ENCODE measurements at places on chromosomes 1 and 21.

DNA sequence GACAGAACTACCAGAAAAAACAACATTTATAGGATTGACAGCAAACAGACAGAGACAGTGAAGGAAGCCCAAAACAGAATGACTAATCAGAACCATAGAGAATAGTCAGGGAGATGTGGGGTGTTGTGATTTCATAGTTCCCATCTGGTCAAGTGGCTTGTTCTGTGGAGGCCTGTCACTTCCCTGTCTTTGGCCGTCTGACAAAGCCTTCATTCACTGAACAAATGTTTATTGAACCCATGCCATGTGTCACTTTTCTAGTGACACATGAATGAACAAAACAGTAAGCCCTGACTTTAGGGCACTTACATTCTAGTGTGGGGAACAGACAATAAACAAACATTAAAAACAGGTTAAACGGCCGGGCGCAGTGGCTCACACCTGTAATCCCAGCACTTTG is 3.2 kb upstream of the SRRM1 start:
- no peak for DNase-seq

DNA sequence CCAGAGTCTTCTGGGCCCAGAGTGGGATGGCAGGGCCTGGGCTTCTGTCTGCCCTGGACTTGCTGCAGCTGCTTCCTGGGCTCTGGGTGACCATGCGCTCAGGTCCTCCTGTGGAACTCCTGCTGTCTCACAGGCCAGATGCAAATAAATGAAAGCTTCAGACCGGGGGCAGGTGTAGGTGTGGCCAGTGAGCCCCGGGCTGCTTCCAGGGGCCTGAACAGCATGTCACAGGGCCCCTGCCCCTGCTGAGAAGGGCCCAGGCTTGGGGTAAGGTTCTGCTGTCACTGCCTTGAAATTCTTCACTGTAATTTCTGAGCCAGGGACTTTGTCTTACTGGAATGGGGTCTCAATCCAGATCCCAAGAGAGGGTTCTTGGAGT is 2.5 kb upstream of the PKNOX1 start:
- DNase-seq: no peak

DNA sequence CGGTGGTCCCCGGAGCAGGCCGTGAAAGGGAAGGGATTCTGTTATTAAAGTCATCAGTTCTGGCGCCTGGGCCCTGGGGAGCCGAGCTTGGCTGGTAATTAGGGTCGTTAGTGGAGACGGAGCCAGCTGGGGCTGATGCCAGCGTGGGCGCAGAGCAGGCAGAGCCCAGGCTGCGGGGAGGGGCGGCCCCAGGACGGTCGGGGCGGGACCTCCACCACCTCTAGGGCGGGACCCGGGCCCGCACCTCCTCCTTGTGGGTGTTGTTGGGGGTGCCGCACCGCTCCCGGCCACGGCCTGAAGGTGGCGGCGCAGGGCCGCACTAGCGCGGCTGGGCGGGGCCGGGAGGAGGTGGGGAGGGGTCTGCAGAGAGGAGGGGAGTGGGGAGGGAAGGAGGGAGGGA is 470.6 kb downstream of the PTPRU start:
- DNase-seq: no peak

DNA sequence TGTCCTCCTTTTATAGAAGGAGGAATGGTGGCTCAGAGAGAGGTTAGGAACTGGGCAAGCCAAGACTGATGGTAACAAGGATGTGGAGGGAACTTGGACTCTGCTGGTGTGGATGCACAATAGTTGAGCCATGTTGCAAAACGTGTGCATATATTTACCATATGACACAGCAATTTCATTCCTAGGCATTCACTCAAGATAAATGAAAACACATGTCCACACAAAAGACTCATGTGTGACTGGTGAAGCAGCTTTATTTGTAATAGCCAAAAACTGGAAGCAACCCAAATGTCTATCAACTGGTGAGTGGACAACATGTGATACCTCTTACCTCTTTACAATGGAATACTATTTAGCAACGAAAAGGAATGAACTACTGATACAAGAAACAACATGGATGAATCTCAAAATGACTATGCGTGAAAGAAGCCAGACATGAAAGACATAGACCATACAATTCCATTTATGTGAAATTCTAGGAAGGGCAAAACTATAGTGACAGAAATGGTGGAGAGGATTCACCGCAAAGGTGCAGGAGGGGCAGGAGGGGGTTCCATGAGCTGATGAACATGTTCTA is 36.2 kb downstream of the CAMK2N1 start:
- no peak for DNase-seq

DNA sequence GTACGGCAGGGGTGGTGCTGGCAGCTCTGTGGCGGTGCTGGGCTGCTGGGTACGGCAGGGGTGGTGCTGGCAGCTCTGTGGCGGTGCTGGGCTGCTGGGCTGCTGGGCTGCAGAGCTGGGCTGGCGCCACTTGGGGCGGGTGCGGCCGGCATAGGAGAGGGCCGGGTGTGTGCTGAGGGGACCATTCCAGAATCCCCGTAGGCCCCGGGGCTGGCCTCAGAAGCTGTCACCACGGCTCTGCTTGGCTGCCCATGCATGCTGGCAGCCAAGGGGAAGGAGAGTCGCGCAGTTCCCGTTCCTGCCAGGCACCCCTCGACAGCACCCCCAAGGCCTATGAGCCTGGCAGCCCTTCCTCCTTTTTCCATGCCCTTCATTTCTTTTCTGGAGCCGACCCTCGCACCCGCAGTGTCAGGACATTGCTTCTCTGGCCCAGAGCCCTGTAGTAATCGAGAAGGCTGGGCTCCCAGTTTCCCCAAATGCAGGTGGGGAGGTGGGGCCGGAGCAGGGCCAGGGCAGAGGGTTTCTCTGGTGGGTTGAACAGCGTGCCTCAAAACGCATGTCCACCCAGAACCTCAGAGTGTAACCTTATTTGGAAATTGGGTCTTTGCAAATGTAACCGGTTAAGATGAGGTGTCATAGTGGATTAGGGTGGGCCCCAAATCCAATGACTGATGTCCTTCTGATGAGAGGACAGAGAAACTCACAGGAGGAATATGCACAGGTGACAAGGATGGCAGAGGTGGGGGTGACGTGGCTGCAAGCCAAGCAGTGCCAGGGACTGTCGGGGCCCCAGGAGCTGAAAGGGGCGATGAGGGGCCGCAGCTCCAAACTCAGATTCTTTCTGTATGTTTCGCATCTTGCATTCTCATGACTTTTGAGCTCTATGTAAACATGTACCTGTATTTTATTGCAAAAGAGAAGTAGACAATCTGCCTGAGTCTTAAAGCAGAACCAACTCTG is 71.0 kb upstream of the ACTRT2 start:
- DNase-seq: no peak

DNA sequence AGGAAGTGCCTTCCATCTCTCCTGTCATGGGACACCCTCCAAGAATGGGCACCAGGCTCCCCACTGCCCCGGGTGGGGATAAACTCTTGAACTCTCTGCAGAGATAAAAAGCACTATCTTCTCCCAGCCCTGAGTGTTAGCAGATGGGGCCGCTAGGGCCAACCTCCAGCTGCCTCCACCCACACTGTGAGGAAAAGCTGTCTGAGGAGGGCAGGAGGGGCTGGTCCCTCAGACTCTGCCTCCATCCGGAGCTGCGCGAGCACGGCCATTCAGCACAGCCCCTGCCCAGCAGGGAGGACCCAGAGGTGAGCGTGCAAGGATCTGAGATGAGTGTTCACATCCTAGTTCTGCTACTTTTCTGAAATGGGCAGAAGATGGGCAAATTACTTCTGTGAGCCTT is 51.8 kb upstream of the TRABD2B start:
- no peak for DNase-seq

- no peak for DNase-seq
Measured at GRCh38 chr1:153431427-153431826, 15.1 kb downstream of the S100A7A start.

- no peak for DNase-seq
Measured at GRCh38 chr1:218779341-218780100, 394.2 kb upstream of the LYPLAL1 start.

DNA sequence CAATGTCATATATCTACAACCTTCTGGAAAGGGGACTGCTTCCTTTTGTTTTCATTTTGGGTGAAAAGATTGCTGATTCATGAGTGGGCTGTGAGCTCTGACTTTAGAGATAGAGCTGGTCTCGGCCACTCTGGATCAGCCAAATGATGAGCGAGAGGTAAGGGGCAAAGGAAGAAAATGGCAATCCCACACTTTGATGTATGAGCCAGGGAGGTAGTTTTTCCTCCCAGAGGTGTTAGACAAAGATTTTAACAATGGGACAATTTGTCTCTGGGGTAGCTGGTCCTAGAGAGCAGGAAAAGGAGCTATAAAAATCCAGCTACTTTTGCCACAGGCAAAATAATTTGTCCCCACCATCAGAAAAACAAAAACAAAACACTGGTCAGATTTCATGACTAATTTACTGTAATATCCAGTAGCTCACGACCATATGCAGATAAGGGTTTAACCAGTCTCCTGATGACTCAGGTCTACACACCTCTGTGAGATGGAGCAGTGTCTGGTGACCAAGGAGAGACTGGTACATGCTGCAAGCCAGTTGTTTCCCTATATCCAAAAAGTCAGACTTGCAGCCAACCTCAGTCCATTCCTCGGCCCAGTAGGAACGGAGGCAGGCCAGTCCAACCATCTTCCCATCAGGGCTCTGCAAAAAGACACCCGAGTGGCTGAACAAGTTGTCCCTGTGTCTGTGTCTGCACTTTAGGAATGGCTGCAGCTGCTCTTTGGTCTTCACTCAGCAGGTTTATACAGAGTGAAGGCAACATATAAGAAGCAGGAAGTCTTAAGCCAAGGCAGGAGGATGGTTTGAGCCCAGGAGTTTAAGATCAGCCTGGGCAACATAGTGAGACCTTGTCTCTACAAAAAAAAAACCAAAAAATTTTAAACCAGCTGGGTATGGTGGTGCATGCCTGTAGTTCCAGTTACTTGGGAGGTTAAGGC is 29.2 kb downstream of the DNASE2B start:
- DNase-seq: no peak

GRCh38 chr1:183609313-183609712 is 19.1 kb upstream of the NCF2 start:
- DNase-seq: no peak

GRCh38 chr1:53557830-53558738 is 98.9 kb downstream of the DMRTB1 start:
- no peak for DNase-seq

DNA sequence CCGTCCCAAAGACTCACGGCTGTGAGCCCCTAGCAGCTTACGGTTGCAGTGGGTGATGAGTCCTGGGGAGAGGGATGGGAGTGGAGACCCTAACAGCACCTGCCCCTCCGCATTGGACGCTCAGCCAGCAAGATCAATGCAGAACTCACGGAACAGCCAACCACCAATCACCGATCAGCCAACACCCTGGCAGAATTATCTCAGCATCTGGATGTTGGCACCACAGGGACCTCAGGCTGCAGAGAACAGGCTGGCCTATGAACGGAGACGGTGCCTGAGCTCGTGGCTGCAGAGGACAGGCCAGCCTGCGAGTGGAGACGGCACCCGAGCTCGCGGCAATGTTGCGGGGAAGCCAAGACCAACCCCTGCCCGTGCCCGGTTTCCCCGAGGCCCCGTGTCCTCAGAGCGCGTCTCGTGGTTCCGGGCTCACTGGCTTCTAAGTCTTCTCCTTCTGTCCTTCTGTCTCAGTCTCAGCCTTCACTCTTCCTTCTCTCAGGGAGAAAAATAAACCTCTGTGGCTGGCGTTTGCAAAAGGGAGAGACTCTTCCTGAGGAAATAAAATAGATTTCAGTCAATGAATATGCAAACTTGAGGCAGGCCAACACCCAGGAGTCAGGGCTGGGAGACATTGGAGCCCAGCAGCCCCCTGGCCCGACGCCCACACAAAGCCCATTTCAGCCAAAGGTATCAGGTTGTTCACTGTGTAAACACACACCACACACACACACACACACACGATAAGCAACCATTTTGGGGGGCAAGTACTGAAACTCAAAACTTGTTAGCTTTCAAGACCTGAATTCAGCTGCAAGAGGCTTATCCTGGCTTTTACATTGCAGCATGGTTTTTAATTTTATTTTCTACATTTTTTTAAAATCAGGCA is 67.8 kb downstream of the SIK1 start:
- DNase-seq: no peak

DNA sequence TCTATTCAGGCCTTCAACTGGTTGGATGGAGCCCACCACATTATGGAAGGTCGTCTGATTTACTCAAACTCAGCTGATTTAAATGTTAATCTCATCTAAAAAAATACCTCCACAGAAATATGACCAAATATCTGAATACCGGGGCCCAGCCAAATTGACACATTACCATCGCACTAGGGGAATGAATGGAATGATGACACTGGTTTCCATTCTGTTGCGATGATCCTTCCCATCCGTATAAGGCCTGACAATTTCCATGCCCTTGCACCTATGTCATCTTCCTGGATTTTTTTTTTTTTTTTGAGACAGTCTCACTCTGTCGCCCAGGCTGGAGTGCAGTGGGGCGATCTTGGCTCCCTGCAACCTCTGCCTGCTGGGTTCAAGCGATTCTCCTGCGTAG is 397.5 kb downstream of the KIF26B start:
- no peak for DNase-seq

- no peak for DNase-seq
Measured at GRCh38 chr1:1185101-1185765, 11.6 kb downstream of the TTLL10 start.

DNA sequence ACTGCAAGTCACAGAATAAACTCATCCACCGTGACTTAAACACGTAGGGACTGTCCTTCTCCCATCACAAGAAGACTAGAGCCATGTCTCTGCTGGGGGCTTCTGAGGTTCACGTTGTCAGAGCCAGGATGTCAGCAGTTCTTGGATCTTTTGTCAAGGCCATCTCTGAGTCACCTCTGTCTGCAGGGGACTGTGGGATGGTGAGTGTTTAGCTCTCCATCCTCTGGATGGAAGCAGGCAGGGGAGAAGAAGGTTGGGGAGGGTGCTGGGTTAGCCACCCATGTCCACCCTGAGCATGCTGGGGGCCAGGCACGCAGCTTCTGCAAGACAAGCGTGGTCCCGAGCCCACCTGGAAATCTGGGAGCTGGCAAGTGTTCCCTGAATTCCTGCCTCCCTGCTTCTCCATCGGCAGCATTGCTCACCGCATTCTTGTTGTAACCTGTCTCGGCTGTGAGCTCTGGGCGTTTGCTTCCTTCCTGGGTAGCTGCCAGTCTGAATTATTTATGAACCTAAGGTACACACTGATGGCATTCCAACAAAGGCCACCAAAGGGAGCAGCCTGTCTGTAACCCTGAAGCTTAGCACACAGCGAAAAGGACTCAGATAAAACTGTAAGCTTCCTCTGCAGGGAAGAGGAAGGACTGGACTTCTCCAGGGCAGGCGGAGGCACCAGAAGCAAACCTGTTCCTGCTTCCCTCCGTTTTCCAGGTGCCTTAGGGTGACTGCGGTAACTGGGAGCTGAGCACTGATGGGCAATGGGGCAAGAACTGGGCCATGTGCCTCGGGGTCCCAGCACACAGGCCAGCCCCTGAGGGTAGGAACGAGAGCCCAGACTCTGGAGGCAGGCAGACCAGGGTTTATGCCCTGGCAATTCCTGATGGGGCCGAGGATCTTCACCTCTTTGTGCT is 88.6 kb downstream of the RIPK4 start:
- no peak for DNase-seq

GRCh38 chr1:85599076-85599491 is 18.5 kb downstream of the CCN1 start:
- no peak for DNase-seq
